ENCODE measurements at places on chromosomes 5 and 9. TPM values are rescaled to one million over a fixed set of nuclear protein-coding genes. Genes with fewer than 3 reads are reported as not detected.

The PCDHA12 gene
- total RNA-seq: 6.9 TPM

The ESM1 gene
- total RNA-seq: not detected

The PCDHGA5 gene
- 3.5 TPM for total RNA-seq

The SLC6A3 gene
- not detected for total RNA-seq

The PCDHGB3 gene
- 5.5 TPM for total RNA-seq

The PCDHGA10 gene
- total RNA-seq: 8.9 TPM

The HRH2 gene
- 0.78 TPM for total RNA-seq

The IL5 gene
- not detected for total RNA-seq

The DND1 gene
- total RNA-seq: 2.0 TPM

The GZMA gene
- 1.9 TPM for total RNA-seq

The DRD1 gene
- not detected for total RNA-seq

The FBP2 gene
- not detected for total RNA-seq

The SOHLH1 gene
- total RNA-seq: not detected

The TAF11L10 gene
- not detected for total RNA-seq

The ARID3C gene
- total RNA-seq: not detected

The RMRP gene
- 7,060 TPM for total RNA-seq

The PRDM9 gene
- total RNA-seq: not detected

The FCN1 gene
- not detected for total RNA-seq

DNA sequence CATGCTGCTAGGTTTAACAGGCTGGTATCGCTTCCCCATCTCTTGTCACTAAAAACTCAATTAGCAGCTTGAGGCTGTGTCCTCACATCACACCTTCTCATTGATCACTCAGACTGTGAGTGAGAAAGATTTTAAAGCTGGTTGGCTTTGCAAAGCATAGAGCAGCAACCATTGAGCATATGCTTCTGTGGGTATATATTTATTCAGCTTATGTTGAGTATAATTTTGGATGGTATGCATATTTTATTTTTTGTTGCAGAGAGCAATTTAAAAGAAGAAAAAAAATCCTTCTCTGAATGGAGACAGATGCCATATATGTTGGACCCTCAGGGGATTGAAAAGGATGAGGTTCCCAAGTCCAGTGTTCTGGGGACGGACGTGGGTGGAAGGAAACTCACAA is 162.6 kb downstream of the TRIM32 start:
- DNase-seq: no peak

DNA sequence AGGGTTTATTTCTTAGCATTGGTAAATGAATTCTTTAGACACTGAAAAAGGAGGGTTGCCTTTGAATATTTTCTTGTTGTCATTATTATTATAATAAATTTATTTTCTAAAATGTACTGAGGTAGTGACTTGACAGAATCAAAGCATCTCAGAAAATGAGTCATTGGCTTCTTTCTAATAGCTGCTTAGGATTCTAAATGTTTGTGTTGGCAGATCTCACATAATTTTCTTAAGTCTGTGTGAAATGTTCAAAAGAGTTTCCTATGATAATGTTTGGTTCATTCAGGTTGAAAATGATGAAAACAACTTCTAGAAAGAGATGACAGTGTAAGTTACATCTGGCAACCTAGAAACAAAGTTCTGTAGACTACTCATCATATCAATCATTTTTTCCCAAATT is 69.7 kb downstream of the SH3GL2 start:
- no peak for DNase-seq

GRCh38 chr5:113162770-113163169 is 186.2 kb downstream of the DCP2 start:
- DNase-seq: no peak

- no peak for DNase-seq
These were observed 8.9 kb upstream of the MYO10 start for GRCh38 chr5:16944816-16945562.

- no peak for DNase-seq
These were observed 170.2 kb upstream of the HMHB1 start for GRCh38 chr5:143641549-143642355.

GRCh38 chr5:1778138-1779020 is 21.3 kb downstream of the MRPL36 start:
- no peak for DNase-seq

GRCh38 chr9:34069831-34070230 is 21.1 kb upstream of the UBAP2 start:
- DNase-seq: no peak

DNA sequence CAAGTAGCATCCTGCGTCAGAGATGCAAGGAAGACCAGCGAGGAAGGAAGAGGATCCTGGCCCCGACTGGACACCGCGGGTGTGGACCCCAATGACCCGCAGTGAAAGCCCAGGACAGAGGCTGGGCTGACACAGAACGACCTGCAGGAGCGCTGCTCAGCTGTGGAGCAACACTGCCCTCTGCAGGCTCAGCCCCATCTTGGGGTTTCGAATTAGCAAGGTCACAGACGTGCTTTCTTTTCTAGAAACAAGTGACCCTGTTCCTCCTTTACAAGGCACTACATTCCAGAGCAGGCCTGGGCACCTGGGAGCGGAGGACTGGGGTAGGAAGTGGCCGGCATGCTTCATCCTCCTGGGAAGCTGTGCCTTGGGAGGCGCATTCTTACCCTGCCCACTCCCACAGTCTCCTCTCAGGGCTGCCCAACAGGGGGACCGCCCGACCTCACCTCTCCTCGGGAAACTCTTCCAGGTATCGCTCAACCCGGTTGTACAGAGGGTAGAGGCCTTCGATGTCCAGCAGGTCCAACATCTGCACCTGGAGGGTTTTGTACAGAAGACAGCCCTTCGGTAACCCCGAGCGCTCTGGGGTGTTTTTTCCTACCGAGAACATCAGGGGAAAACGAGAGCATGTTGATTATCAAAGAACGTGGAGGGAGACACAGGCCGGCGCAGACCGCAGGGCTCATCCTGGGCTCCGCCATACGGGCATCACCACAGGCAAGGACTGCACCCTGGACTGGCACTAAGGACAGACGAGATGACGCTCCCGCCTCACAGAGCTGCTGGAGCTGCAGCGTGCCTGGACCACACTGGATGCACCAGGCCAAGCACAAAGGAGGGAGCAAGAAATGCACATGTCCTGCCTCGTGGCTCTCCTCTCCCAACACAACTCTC is 35.0 kb downstream of the IPPK start:
- DNase-seq: peak; percentile 66

DNA sequence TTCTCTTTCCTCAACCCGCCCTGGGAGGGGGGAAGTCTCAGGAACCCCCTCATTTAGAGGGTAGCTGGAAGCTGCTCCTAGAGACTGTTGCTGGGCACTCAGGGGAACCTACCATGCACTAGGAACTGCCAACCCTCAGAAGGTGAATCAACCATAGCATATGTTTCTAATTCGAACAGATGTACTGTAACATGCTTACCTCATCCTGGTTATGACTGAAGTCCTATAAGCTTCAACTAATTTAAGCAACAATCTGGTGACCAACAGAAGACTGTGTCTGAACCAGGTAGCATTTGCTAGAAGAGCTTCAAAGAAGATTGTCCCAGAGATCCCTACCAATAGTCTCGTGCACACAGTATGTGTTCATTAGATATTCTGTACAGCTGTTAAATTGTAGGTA is 5.7 kb upstream of the PRDM6 start:
- no peak for DNase-seq

- no peak for DNase-seq
These were observed 60.9 kb downstream of the ADRB2 start for GRCh38 chr5:148887123-148887881.

- DNase-seq: no peak
These were observed 161.5 kb upstream of the CDKN2B start for GRCh38 chr9:22170556-22170955.

DNA sequence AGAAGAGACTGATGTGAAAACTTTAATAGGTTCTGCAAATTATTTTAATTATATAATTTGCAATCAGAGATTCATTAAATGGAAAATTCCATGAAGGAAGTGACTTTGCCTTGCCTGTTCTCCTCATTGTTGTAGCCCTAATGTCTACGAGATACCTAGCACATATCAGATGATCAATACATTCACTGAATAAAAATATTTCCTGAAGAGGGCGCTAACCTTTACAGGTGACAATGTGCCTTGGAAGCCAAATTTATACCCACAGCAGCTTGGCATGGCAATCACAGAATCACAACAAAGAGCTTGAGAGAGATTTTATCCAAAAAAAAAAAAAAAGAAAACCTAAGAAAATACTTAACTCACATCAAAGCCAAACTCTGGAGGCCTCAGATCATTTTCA is 17.4 kb downstream of the HAUS6 start:
- DNase-seq: no peak

- no peak for DNase-seq
These were observed 121.3 kb downstream of the PDE4D start for GRCh38 chr5:59772206-59772605.

DNA sequence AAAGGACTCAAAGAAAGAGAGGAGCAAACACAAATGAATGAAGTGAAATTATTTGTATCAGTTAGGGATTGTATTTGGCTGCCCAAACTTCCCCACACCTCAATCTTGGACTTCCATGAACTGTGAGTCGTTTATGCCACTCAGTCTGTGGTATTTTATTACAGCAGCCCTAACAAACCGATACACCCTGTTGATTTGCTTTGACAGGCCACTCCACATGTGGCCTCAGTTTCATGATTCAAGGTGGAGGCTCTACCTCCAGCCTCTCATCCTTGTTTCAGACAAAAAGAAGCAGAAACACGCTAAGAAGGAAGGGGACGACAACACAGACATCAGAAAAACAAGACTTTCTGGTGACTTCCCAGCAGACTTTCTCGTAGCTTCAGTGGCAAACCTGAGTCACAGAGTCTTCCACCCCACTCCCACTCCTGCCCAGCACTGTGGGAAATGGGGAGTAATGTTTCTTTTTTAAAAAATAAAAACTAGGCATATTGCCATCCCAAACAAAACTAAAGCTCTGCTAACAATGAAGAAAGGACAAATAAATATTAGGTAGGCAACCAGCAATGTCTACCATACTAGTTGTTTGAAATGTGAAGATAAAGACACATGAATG is 52.2 kb upstream of the ABCA1 start:
- no peak for DNase-seq

DNA sequence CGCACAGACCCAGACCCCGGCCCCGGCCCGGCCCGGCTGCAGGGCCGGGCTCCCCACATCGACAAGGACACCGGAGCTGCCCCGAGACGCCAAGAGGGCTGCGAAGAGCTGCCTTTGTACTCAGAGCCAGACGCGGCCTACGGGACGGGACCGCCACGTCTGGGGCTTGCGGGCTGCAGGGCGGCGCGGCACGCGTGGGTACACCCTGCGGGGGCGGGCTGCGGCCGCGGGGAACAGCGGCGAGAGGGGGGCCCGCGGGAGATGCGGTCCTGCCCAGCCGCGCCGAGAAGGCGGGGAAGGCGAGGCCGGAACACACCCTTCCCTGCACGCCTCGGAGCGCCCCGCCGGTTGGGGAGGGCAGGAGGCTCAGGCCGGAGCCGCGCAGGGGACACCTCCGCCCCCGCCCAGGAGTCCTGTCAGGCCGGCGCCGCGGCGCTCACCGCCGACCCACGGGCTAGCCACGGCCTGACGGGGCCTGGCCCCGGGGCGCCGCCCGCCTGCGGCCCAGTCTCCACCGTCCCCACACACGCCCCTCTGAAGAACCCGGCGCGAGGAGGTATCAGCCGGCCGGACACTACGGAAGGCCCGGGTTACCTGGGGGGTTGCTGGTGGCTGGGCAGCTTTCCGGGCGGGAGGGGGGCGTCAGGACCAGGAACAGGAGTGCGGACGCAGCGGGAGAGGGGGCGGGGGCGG is 478 bp downstream of the RAB14 start:
- DNase-seq: peak; percentile 57

- DNase-seq: no peak
These were observed 94.1 kb downstream of the FGF18 start for GRCh38 chr5:171513591-171513990.

- DNase-seq: peak; percentile 48
These were observed 160.0 kb downstream of the RMI1 start for GRCh38 chr9:84140535-84141101.

GRCh38 chr9:121708768-121709488 is 57.5 kb downstream of the DAB2IP start:
- DNase-seq: no peak

GRCh38 chr9:16368237-16369087 is 502.0 kb downstream of the BNC2 start:
- DNase-seq: no peak

DNA sequence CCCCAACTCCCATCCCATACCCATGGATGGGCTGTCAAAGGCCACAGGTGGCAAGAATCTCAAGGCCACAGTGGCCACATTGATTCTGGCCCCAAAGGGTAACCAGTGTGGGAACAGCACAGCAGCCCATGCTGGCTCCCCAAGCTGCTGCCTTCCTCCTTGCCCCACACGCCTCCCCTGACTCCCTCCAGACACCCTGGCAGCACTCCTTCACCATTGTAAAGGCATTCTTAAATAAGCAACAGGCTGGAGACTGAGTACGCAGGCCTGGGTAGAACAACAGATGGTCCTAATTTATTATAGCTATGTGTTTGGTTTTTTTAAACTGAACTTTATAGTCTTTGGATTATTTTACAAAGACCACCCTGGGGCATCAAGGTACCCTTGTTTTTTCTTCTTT is 158.8 kb downstream of the TSSK1B start:
- DNase-seq: no peak

- peak; percentile 76 for DNase-seq
These were observed 31.3 kb downstream of the ADAMTS2 start for GRCh38 chr5:179313849-179314521.

- no peak for DNase-seq
These were observed 201.7 kb downstream of the EFNA5 start for GRCh38 chr5:107469064-107469463.

- no peak for DNase-seq
These were observed 79.5 kb upstream of the ERCC6L2 start for GRCh38 chr9:95796029-95796428.

DNA sequence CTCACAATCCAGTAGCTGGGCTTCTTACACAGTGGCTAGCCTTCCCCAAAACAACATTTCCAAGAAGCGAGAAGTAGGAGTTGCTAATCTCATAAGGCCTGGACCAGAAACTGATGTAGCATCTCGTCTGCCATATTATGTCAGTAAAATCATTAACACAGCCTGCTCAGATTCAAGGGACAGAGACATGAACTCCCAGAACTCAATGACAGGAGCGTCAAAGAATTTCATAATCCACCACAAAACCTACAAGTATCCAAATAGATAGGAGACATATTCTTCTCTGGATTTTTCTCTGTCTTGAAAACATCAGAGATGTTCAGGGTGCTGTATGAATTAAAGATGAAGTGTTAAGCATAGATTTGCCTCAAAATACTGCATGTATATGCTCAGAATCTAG is 457.6 kb upstream of the ACTBL2 start:
- no peak for DNase-seq

GRCh38 chr9:136088481-136088938 is 6.6 kb downstream of the NACC2 start:
- no peak for DNase-seq

DNA sequence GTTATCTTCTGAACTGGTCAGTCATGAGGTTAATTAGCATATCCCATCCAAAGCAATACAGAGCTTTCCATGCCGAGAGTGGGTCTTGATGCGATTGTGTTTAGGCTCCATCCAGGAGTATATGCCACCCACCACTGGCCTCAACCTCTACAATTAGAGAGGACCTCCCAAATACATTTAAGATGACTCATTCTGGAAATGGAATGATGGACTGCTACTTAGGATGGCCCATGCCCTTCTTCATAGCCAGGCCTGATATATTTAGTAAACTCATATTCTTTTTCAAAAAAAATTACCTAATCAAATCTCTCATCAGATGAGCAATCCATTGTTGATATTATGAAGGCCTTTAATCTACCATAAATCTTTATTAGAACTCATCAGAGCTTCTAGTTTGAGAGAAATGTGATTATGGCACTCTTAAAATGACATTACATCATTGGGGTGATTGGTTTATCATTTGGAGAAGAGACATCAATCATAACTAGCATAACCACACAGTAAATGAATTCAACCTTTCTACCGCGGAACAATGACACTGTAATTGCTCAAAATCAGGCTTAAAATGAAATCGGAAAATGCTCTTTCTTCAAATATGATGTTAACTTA is 414.2 kb upstream of the WWC1 start:
- DNase-seq: no peak
